Activated naive CD8-positive, alpha-beta T cell treated with anti-CD3 and anti-CD28 coated beads for 36 hours (primary cell): ENCODE measurements at places on chromosomes 7 and 10. TPM values are rescaled to one million over a fixed set of nuclear protein-coding genes. Genes with fewer than 3 reads are reported as not detected.

DNA sequence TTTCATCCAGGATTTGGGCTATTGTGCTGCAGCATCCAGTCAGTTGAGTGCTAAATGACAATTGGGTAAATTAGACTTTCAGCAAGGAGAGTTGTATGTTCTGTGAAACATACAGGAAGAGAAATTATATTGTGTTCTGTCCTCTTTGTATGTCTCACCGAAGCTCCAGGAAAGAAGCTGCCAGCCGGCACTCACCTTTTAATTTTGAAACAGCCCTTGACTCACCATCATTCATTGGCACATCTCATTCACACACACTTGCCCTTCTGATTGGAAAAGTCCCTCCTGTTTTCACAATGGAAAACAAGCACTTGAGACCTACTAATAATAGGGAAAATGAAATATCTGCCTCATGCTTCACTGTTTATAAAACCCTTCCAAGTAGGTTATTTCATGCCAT lies 495.6 kb downstream of the RPS24 start:
- DNase-seq: no peak

DNA sequence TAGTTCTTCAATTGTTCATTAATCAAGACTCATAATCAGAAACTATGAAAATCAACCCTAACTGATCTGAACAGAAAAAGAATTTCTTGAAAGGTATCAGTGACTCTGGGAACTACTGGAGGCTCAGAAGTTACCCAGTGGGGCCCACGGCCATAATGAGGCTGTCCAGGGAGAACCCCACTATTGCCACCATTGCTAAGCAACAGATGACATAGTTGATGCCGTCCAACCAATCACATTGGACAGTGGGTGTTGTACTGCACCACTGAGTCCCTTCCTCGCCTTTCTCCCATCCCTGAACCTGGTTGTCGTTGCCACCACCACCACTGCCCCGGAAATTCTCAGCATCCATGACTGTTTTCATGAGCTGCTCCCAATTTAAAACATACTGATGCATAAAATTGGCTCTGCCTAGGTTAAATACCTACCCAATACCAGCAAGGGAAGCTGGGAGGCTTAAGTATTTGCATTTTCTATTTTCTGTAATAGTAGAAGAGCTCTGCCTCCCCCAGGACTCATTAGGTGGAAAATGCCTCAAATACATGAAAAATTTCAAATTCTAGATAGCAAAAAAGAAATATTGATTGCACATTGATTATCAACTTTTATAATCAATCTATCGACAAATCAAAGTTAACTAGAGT lies 26.7 kb upstream of the USP6NL start:
- DNase-seq: no peak

- DNase-seq: no peak
These were observed 17.6 kb upstream of the BAZ1B start for GRCh38 chr7:73539709-73540108.

DNA sequence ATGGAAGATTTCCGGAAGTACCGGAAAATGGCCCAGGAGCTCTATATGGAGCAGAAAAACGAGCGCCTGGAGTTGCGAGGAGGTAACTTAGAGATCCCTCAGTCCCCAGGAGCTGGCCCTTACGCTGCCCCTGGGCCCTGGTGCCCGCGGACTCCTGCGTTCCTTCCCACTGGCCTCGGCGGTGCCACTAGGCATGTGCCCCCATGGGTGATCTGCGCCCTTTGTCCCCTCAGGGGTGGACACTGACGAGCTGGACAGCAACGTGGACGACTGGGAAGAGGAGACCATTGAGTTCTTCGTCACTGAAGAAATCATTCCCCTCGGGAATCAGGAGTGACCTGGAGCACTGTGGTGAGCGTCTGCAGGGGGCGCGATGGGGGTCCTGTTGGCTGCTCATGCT lies 24.2 kb upstream of the CHST12 start:
- no peak for DNase-seq

GRCh38 chr10:83542774-83543411 lies 596.4 kb upstream of the GHITM start:
- DNase-seq: no peak

DNA sequence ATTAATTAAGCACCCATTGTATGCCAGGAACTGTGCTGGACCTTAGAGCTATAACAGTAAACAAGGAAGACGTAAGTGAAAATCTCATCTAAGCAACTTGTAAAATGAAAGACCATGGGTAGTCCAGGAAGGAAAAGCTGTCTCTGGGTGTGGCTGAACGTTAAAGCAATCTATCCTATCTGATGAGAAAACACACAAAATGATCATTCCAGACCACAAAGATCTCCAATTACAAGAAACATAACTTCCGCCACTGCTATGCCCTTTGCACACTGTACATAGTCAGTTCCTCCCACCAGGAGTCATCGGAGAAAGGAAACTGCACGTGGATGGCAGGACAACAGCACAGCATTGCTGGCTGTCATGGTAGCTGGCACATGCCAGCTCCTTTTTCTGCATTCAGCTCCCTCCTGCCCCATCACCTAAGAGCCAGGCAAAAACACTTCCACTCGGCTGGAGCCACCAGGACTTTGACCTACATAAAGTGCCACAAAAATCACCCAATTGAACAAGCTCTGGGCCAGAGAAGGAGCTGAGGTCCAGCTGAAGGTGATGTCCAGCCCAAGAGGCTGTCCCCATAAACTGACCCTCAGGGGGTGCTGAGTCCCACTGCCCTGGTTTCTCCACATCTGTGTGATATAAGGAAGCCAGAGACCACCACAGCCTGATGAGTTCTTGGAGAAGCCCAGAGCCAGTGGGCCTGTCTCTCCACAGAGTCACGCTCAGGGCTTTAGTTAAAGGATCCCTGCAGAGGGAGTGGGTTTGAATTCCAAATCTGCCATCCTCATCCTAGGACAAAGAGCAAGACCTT lies 56.4 kb downstream of the STEAP1B start:
- DNase-seq: no peak

GRCh38 chr10:87565010-87565409 lies 60.3 kb downstream of the MINPP1 start:
- DNase-seq: no peak

DNA sequence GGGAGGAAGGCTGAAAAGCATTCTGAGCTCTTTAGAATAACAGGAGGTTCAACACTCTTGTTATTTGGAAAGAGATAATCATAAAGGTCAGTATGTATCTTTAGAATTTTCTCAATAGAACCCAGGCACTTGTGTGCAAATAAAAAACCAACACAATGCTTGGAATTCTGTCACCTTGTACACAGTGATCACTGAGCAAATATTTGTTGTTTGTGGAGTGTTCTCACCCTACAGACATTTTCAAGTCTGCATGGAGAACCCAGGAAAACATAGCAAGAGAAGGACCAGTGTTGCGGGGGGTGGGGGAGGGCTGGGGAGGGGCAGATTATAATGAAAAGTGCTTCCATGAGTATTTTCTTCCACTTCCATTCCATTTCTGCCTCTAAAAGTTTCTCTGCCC lies 87.4 kb downstream of the FAM107B start:
- no peak for DNase-seq

GRCh38 chr7:37545619-37546534 lies 97.2 kb upstream of the ELMO1 start:
- no peak for DNase-seq

DNA sequence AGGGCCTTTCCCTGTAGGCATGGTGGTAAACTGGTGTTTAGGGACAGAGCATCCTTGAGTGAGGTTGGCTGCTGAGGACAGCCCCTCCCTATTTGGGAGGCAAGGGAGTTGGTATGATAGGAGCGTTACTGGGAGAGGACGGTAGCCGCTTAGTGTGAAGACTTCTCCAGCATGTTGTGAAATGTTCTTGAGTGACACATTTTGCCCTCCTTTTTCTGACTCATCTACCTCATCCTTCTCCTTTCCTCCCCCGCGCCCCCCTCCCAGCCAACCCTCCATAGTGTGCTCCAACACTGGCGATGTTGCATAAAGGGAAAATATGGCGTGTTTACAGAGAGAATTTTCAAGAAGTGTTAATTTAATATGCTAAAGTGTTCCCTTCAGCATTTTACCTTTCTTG lies 645.0 kb upstream of the GALNT17 start:
- DNase-seq: no peak

GRCh38 chr7:45569290-45569685 lies 4.9 kb upstream of the ADCY1 start:
- no peak for DNase-seq

DNA sequence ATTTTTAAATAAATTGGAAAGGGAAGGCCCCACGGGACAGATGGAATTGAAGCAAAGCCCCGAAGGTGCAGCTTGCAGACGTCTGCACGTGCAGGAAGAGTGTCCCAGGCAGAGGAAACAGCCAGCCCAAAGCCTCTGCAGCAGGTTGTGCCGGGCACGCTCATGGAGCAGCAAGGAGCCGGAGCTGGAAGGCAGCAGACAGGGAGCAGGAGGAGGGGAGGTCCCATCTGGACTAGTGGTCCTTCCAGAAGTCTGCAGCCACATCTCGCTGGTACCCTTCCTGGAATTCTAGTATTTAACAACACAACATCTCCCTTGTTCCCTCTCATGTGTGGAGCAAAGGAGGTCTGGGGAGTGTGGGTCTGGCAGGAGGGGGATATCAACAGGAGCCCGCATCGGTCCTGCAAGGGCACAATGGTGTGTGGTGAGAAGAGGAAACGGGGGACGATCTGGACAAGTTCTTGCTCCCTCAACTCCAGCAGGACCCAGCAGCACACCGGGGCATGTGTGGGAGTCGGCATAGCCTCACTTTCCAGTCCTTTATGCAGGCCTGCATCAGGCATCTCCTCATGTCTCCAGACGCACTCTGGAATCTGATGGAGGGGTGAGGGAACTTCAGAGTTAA lies 169.3 kb downstream of the GRID1 start:
- DNase-seq: no peak

GRCh38 chr7:151795168-151795811 lies 81.6 kb downstream of the PRKAG2 start:
- DNase-seq: peak; percentile 66

GRCh38 chr7:2008936-2009540 lies 223.7 kb downstream of the MAD1L1 start:
- DNase-seq: no peak

DNA sequence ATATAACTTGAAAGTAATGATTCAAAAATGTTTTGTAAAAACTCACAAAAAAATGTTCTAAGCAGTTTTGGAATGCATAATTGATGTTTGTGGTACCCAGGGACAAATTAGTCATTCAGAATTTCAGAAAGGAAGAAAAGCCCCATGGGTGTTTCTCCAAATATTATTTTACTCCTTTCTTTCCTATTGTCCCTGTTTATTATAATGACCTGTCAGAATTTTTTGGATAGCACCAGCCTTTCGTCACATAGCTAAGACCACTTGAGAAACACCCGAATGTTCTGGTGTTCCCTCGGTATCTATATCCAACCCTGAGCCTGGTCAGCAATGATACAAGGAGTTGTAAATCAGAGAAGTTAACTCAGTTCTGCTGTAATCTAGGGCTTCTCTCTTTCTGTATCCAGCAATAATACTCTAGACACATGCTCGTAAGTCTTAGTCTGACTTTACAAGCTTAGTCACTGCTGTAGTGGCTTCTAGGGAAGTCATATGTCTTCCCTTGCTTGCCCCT lies 64.8 kb upstream of the MEOX2 start:
- DNase-seq: no peak

DNA sequence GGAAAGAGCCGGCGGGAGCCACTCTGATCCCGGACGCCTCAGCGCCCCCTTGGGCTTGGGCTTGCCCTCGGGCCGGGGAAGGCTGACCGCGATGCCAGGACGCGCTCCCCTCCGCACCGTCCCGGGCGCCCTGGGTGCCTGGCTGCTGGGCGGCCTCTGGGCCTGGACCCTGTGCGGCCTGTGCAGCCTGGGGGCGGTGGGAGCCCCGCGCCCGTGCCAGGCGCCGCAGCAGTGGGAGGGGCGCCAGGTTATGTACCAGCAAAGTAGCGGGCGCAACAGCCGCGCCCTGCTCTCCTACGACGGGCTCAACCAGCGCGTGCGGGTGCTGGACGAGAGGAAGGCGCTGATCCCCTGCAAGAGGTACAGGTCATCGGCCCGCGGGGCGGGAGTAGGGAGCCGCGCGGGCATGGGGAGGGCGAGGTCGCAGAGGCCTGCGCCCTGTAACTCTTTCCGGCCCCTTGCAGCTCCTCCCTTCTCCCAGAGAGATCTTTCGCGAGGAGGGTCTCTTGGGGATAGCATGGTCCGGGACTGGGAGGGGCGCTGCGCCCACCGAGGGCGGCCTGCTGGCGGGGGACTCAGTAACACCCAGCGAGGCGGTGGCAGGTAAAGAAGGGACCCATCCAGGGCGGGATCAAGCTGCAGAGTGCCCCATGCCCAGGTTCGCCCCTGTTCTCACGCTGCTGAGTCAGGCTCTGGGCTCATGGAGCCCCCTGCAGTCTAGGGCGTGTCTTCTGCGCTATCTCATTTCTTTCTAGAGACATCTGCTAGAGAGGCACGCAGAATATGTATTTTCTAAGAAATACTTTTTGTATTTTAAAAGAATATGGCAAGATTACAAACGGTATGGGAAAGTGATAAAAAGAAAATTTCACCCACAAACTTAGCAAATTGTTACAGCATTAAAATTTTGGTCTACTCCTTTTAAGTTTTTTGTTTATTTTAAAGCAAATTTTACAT lies 687 bp downstream of the EPDR1 start:
- peak; percentile 21 for DNase-seq

- no peak for DNase-seq
These were observed 105.9 kb upstream of the ANLN start for GRCh38 chr7:36283711-36284130.

- no peak for DNase-seq
These were observed 273.7 kb downstream of the CCDC3 start for GRCh38 chr10:12727832-12728215.

DNA sequence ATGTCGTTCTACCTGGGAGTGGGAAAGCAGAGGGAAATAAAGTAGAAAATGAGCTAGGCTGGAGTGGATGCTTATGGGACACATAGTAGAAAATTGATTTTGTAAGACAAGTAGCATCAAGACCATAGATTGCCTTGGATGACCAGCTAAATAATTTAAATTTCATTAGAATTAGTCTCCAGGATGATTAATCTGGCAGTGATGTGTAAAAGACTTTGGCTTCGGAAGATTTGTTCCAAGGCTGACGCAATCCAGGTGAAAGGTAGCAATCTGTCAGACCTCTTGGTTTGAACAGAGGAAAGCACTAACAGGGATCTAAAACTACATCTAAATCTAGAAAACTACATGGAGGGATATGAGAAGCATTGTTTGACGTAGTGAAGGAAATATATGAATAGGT lies 236.5 kb downstream of the ARL4A start:
- no peak for DNase-seq

Gene TYW1B
- total RNA-seq: 3.7 TPM

Gene CAMK2B
- total RNA-seq: 0.62 TPM

Gene FAM20C
- 1.1 TPM for total RNA-seq

Gene TMEM130
- total RNA-seq: not detected

Gene EBF3
- not detected for total RNA-seq

Gene GLI3
- not detected for total RNA-seq

Gene WNT8B
- 0.16 TPM for total RNA-seq

Gene C1QL3
- 0.16 TPM for total RNA-seq

Gene GPR15LG
- not detected for total RNA-seq

Gene ABCB4
- total RNA-seq: 0.43 TPM

Gene PHYHIPL
- total RNA-seq: not detected

Gene SMO
- 1.9 TPM for total RNA-seq
